Esophagus muscularis mucosa (tissue), 4 donors: ENCODE measurements at places on chromosomes 3 and 15.

DNA sequence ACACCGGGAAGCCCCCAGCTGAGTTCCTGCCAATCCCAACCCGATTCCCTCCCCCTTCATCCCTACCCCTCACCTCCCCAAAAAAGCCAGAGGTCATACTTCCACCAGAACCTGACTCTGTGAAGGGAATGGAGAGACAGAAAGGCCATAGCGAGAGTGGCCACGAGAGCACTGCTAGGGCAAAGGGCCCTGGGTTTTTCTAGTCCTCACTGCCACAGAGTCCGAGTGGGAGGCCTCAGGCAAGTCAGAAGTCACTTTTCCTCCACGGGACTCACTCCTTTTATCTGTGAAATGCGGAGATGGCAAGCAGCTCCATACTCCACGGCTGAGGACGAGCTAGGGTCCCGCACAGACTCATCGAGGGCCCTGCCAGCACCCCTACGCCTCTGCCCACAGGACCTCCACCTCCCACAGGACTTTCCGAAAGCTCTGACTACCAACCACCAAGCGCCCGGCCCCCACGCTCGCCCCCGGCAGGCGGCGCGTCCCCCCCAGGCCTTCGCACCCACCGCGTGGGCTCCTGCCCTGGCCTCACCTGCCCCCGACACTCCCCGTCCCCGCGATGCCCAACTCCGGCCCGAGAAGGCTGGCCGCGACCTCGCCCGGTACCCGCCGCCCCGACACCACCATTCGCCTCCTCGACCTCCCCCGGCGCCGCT lies 792 bp downstream of the ATP13A3 start:
- DNase-seq = peak; percentile 91

GRCh38 chr3:116188231-116188785 lies 257.0 kb downstream of the LSAMP start:
- no peak for DNase-seq

GRCh38 chr3:56630966-56631365 lies 52.1 kb downstream of the TASOR start:
- DNase-seq = no peak

GRCh38 chr15:75195122-75195765 lies 6.4 kb upstream of the C15orf39 start:
- no peak for DNase-seq

GRCh38 chr3:30012941-30013543 lies 593.4 kb upstream of the TGFBR2 start:
- no peak for DNase-seq

DNA sequence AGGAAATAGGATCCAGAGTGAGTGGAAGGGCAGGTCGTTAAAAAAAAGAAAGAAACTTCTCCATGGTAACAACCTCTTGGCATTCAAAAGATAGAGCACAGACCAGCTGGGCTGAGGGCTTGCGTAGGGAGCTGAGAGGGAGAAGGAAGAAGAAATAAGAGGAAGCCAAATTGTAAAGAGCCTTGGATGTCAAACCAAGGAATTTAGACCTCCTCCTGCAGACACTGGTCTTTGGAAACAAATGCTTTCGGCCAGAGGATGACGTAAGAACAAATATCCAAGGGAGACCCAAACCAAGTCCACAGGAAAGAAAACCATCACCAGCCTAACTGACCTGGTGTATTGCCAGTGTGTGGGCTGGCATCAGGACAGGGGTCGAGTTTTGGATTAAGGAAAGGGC lies 155.2 kb downstream of the UACA start:
- peak; percentile 50 for DNase-seq

DNA sequence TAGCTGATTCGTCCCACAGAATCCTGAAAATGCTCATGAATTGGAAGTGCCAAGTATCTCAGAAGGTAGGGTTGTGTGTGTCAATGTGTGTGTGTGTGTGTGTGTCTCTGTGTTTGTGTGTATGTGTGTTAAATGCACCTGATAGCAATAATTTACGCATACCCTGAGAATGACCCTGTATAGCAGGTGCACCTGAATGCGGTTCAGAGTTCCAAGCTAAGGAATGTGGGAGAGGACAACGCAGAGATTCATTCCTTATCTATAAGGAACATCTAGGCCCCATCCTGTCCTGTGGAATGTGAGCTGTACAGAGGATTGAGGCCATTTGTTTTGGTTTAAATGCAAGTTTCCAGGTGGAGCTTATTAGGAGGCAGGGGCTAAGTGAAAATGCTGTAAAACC lies 49.1 kb upstream of the NEDD4 start:
- DNase-seq = no peak
